GOT3 (cell line): ENCODE measurements at places on chromosomes 11 and 22.

DNA sequence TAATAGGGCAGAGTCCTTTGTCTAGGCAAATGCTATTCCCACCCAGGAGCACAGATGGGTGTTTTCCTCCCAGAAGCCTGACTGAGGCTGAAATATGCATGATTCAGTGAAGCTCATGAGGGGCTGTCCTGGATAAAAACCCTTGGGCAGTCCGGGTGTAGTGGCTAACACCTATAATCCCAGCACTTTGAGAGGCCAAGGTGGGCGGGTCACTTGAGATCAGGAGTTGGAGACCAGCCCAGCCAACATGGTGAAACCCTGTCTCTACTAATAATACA lies 48.6 kb upstream of the LMO2 start:
- DNase-seq = no peak

GRCh38 chr11:6608011-6608410 lies 4.0 kb downstream of the TAF10 start:
- no peak for DNase-seq

DNA sequence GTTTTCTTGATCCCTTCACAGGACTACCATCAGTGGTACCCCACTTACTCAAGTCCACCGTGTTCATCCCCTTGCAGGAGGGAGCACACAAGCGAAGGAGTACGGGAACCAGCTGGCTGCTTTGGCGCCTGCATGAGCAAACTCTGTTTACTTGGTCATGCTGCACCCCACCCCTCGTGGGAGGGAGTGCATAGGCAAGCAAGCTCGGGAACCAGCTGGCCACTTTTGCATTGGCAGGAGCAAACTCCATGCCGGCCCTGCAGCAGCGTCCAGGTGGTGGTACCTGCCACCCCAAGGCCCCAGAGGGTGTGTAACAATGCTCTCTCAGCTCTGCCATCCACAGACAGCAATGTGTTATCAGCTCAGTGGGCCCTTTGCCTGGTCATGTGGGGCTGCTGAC lies 737.8 kb downstream of the FAM181B start:
- DNase-seq = no peak

GRCh38 chr11:3831378-3832239 lies 9.2 kb downstream of the RHOG start:
- DNase-seq = no peak

GRCh38 chr22:45832959-45833580 lies 143.9 kb downstream of the WNT7B start:
- DNase-seq = no peak

DNA sequence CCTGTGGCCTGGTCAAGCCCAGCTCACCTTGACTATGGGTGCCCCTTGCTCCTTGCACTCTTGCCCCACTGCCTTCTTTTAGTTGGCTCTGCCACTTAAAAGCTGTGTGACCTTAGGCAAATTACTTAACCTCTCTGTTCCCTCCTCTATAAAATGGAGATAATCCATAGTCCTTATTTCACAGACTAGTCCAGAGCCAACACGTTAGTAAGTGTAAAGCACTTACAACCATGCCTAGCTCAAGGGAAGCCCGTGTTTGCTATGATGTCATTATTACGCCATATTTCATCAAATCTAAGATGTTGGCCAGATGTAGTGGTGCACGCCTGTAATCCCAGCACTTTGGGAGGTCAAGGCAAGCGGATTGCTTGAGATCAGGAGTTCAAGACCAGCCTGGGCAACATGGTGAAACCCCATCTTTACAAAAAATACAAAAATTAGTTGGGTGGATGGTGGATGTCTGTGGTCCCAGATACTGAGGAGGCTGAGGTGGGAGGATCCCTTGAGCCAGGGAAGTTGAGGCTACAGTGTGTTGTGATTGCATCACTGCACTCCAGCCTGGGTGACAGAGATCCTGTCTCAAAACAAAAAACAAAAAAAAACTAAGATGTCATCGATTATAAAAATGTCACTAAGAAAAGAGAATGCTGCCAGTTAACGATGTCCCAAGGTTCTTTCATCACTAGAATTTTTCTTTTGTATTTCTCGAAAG lies 2.3 kb upstream of the CCDC88B start:
- no peak for DNase-seq

DNA sequence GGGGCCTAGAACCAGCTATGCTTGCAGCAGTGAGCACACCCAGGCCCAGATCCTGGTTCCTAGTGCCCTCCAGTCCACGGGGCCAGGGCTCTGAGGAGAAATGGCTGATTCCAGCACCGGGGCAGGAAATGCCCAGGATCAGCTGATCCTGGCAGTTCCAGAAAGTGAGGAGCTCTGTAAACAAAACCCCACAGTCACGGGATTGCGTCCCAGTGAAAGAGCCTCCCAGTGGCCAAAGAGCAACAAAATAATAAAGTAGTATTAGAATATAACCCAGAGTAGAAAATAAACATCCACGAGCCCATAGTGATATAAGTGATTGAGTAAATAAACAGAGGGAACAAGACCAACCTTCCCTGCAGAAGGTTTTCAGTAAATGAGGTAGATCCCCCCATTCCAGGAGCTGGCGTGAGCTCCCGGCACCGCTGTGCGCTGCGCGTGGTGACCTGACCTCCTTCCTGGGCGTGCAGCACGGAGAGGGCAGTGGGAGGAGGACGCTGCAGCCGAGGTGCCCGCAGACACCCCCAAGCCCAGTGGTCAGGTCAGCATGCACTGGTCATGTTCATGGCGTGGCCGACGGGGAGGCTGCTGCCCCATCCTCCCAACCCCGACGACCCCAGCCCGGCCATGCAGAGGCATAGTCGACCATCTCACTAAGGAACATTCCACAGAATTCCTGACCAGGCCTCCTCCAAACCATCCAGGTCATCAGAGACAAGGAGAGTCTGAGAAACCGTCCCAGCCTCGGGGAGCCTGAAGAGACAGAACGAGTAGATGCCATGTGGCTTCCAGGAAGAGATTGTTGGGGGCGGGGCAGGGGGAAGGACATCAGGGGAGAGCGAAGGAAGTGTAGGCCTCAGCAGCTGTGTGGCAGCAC lies 19.8 kb downstream of the PTDSS2 start:
- no peak for DNase-seq

- no peak for DNase-seq
Observed at GRCh38 chr11:7546324-7546791, 32.6 kb downstream of the PPFIBP2 start.
